Thoracic aorta (tissue), 2 donors: ENCODE measurements at places on chromosomes 1 and 21. TPM values are rescaled to one million over a fixed set of nuclear protein-coding genes. Genes with fewer than 3 reads are reported as not detected.

The PFKFB2 gene
- 6.4 TPM for total RNA-seq

DNA sequence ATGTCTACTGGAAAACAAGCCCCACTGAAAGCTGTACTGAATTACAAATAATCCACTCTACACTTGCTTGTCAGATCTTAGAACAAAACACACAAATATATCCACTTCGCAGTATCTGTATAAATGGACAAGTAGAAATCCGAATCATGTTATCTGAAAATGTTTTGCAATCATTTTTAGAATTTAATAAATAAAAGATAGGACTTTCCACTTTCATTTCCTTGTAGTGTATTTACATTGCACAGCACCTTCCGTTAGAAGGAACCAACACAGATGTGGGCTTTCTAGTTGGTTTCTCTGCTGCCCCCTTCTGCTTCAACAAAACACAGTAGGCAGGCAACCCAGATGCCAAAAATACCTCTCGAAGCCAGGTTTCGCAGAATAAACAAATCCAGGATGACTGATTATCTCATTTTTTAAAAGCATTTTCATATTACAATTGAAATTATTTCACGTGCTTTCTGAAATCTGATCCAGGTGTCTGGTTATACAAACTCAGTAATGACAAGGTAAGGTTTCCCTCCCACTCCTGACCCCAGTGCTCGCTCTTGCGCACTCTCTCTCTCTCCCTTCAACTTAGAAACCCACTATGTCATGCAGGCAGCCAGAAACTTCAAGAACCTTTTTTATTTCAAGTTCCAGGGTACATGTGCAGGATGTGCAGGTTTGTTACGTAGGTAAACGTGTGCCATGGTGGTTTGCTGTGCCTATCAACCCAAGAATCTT is 389.9 kb downstream of the SMYD3 start:
- no peak for DNase-seq

The COL11A1 gene
- 0.07 TPM for total RNA-seq

The TRIM63 gene
- total RNA-seq = not detected

- no peak for DNase-seq
Observed at GRCh38 chr1:241622669-241623068, 17.5 kb downstream of the CHML start.

- no peak for DNase-seq
Observed at GRCh38 chr1:109191377-109191776, 22.3 kb upstream of the SARS1 start.

- no peak for DNase-seq
Observed at GRCh38 chr1:33408093-33408436, 22.8 kb downstream of the PHC2 start.

- no peak for DNase-seq
Observed at GRCh38 chr1:85440612-85441011, 24.3 kb downstream of the DDAH1 start.

The TNNT2 gene
- total RNA-seq = 0.21 TPM

The FMO4 gene
- 13.8 TPM for total RNA-seq

The COL24A1 gene
- total RNA-seq = 2.8 TPM

DNA sequence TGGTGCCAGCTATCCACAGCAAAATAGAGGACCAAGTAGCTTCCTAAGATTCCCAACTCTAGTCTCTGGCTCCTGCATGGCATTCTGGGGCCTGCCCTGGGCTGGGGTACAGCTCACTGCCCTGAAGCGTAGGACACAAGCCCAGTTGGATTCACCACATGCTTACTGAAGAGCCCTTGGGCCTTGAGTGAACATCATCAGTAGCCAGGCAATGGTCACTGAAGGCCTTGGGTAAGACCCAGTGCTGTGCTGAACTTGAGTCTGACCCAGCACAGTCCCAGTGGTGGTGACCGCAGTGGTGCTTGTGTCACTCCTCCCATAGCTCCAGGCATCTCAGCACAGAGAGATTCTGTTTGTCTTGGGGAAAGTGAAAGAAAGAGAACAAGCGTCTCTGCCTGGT is 7.7 kb upstream of the LCE3A start:
- no peak for DNase-seq

DNA sequence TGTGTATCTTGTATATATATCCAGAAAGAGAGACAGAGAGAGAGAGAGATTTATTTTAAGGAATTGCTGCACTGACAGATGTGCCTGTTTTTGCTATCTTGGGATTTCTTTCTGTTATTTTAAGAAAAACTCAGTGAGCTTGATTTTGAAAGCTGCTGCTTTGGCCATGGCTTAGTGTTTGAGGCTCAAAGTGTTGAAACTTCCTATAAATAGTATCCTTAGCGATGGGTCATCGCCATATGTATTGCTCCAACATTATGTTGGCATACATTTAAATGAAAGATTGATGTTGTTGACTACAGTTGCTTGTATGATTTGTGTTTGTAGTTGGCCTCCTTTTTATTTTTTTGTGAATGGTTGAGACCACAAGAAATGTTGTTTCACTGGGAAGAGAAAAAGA is 29.0 kb upstream of the NTPCR start:
- no peak for DNase-seq

The XCL1 gene
- total RNA-seq = 0.54 TPM

The ACTN2 gene
- 52.9 TPM for total RNA-seq

DNA sequence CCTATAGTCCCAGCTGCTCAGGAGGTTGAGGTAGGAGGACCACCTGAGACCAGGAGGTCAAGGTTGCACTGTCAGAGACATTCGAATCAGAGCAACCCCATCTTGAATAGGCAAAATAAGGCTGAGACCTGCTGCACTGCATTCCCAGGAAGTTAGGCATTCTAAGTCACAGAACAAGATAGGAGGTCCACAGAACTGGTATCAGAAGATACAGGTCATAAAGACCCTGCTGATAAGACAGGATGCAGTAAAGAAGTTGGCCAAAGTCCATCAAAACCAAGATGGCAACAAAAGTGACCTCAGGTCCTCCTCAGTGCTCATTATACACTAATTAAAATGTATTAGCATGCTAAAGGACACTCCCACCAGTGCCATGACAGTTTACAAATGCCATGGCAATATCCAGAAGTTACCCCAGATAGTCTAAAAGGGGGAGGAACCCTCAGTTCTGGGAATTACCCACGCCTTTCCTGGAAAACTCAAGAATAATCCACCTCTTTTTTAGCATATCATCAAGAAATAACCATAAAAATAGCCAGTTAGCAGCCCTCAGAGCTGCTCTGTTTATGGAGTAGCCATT is 65.2 kb upstream of the KLHDC7A start:
- no peak for DNase-seq

DNA sequence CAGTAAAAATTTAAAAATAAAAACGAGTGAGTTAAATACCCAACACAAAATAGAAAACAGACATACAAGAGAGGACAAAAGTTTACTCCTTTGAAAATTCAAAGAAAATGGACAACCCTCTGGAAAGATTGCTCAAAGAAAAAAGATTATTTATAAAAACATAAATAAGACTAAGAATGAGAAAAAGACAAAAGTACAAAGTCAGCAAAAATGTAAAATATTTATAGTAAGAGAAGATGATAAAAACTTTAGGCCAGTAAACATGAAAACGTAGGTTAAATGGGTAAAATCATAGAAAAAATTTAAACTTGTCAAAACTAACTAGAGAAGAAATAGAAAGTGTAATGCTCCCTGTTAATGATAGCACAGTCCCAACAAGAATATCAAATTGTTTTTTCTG is 31.9 kb upstream of the SLC45A1 start:
- DNase-seq = no peak

The PLA2G4A gene
- total RNA-seq = 5.2 TPM

- DNase-seq = no peak
Observed at GRCh38 chr1:6614019-6614928, 743 bp downstream of the PHF13 start.

DNA sequence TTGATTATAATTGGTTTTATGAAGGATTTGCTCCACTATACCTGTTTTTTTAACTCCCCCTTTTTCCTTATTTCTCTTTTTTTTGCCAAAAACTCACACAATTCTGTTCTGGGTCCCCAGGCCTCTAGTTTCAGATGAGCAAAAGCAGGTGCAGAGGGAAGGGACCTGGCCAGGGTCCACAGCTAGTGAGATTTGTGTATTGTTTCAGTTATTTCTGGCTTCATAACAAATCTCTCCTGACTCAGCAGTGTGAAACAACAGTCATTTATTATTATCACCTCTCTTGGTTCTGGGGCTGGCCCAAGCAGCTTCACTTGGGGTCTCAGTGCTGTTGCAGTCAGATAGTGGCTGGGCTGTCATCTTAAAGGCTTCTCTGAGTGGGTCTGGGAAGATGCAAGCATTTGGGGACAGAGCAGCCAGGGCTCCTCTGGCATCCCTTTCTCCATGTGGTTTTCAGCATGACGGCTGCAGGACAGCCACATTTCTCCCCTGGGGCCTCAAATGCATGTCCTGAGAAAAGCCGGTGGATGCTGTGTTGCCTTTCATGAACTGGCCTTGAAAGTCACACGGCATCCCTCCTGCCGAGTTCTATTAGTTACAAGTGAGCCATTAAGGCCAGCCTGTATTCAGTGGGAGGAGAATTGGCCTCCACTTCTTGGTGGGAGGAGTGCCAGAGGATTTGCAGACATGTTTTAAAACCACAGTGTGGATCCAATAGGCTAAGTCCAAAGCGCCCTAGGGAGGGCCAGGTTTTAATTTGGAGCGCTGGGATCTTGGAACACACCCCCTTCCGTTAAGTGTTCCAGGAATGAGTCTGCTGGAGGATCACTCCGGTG is 137.1 kb downstream of the CAMTA1 start:
- peak; percentile 53 for DNase-seq

The KRTAP6-1 gene
- not detected for total RNA-seq

DNA sequence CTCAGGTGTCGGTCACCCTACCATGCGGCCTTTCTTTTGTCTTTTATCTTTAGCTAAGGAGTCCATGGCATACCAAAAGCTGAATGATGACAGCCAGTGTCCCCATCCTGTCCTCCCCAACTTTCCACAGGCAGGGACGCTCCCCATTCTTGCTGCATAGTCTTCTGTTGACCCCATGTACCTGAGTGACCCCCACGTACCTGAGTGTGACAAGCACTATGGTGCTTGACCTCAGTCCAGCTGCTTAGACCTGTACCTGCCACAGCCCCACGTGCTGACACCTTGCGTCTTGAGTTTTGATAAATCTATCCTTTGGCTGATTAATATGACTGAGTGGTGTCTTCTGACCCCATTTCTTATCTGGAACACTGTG is 26.9 kb downstream of the SKI start:
- no peak for DNase-seq

- DNase-seq = no peak
Observed at GRCh38 chr1:231584117-231584516, 42.5 kb upstream of the DISC1 start.

The HSD3B1 gene
- not detected for total RNA-seq

GRCh38 chr1:56506951-56507491 is 72.3 kb downstream of the PLPP3 start:
- no peak for DNase-seq

The CCDC18 gene
- 1.9 TPM for total RNA-seq

GRCh38 chr1:175511496-175511895 is 231.9 kb downstream of the TNR start:
- no peak for DNase-seq

The CDCA8 gene
- total RNA-seq = 0.27 TPM

- DNase-seq = no peak
Observed at GRCh38 chr21:39014747-39015146, 168.5 kb downstream of the PSMG1 start.

DNA sequence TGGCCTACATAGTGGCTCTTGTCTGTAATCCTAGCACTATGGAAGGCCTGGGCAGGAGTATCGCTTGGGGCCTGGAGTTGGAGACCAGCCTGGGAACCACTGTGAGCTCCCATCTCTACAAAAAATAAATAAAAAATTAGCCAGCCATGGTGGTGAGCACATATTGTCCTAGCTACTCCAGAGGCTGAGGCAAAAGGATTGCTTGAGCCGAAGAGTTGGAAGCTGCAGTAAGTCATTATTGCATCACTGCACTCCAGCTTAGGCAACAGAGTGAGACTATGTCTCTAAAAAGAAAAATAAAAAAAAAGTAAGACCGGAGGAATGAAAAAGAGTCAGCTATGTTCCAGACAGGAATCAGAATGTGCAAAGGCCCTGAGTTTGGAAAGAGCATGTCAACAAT is 115.3 kb downstream of the CYYR1 start:
- DNase-seq = no peak

DNA sequence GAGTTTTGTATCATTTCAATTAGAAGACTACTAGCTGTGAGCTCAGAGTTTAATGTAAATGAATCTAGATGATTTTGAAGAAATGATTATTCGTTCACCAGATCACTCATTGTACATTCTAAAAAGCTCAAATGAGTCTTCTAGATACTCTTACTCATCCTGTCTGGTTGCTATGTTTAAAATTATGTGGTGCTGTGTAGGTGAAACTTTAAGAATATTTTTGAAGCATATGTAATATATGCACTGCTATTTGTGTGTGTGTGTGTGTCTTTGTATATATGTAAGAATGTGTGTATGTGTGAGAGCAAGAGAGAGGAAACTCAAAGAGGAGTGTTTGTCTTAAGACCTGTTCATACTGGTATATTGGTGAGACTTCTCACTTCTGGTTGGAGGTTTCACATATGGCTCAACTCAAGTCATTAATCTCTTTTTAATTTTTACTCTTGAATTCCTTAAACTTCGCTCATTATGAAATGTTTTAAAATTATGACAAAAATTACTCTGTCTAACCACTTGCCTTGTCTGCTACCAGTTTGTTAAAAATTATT is 8.6 kb upstream of the C1orf105 start:
- DNase-seq = no peak

The UBAP2L gene
- 119 TPM for total RNA-seq

DNA sequence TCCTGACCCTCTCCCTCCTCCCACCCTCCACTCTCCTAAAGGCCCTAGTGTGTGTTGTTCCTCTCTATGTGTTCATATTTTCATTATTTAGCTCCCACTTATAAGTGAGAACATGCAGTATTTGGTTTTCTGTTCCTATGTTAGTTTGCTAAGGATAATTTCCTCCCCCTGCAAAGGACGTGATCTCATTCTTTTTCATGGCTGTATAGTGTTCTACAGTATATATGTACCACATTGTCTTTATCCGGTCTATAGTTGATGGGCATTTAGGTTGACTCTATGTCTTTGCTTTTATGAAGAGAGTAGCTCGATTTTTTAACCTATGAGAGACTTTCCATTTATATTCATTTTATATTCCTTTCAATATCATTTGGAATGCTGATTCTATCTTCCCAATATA is 7.9 kb upstream of the PTBP2 start:
- no peak for DNase-seq

DNA sequence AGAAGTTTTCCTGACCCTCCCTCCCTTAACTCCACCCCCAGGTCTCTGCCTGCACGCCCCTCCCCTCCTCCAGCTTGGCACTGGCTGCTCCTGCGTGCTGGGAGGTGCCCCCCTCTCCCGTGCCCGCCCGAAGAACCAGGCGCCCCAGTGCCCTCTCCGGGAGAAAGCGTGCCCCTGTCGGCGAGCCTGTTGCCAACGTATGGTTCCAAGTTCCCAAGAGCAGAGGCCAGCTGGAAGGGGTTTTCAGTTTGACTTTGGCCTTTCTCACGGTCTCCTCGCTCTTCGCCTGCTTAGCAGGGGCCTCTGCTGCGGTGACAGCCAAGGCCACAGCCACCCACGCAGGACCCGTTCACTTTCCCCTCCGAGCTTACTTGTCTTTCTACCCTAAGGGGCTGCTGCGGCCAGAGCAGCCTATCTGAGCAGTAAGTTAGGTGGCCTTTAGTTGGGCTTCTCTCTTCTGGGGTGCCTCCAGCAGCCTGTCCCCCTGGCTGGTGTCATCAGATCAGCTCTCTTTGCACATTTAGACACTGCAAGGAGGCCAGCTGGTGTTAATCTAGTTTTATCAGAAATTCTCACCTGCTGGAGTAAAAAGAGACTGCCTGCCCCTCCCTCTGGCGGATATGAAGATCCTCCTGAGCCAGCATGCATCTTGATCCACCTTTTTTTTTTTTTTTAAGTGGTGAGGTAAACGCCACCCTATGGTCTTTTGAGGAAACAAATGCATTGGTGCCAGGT is 1.5 kb downstream of the STUM start:
- no peak for DNase-seq
